ENCODE measurements at places on chromosomes 7 and 10.
A peak's percentile ranks its signal among the peaks of the same experiment; 100 is the strongest.

DNA sequence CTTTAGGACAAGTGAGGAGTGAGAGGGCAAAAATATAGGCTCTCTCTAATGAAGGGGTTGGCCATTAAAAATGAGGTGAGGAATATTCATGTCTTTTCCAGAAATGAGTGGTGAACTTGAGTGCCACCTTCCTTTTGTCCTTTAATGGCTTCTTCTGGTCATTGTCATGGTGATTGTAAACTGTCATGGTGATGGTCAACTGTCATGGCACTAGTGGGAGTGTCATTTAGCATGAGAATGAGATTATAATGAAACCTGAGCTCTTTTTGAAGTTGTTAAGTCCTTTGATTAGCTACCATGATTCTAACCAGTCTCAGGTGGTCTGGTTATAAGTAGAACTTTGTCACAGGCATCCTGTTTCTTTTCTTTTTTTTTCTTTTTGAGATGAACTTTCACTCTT, 524.4 kb downstream of the NEBL start:
- no peak for DNase-seq

DNA sequence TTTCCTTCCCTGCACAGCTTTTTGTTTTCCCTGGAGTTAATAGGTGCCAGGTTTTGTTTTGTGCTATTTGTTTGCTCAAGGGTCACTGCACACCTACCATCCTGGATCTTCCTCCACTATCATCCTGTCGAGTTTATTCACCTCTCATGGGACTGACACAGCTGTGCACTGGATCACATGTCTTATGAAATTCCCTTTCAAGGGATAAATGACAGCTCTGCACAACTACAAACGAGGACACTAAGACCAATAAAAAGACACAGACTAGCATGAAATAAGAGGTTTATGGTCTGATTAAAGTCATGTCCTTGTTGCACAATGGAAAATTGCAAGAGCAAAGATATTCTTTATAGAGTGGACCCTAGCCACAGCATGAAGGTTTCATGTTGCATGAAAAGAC, 76.7 kb upstream of the SFMBT2 start:
- DNase-seq: no peak

DNA sequence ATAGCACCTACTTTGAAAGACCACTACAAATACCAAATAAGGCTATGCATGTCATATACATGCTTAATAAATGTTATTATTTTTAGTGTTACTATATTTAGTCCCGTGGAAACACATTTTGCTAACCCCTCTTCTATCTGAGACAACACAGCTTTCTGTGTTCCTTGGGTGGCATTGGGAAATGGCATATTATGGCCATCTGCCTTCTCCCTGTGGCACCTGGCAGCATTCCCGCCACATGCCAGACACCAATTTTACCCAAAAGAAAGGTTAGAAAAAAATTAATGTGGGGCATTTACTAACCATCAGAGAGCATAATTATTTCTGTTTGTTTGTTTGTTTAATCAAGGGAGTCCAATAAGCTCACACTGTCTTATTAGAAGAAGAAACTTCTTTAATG, 168.6 kb upstream of the ETV1 start:
- DNase-seq: no peak

- no peak for DNase-seq
Measured at GRCh38 chr10:52558090-52558489, 214.5 kb downstream of the MBL2 start.

DNA sequence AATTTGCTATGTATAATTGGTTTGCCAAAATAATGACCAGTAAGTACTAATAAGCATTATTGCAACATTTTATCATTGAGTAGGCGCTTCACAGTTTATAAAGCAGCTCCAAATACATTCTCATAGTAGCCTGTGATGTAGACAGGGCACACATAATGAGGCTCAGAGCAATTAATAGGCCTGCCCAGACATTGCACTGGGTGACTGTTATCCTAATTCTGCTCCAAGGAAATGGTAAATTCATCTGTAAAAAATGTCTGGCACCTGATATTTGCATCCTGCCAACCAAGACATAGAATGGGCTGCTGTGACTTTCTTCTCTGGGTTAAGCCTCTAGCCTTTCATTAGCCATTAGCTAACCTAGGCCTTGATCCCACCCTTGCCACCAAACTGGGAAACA, 97.6 kb downstream of the SEM1 start:
- DNase-seq: no peak

DNA sequence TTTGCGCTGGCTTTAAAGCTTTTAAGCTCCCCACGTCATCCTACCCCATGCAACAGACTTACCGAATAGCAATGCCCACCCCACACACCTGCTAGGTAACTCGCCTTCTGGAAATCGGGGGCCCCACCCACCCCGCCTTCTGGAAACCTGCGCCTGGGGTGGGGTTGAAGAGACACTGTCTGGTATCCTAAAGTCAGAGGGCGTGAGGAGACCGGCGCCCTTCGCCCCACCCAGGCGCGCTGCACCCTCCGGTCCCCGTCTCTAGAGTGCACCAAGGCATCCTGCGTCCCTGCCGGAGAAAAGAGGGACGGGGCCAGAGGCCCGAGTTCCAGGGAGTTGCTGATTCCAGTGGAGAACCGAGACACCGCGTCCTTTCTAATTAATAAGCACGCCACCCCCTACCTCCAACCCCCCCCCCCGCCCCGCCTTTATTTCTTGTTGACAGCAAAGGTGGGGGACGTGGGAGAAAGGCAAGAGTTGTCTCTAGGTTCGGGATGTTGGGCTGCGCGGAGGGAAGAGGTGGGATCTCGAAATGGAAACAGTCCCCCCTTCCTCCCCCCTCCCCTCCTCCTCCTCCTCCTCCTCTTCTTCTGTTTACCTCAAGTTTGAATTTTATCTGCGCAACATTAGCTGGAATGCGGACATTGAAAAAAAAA, 220.9 kb upstream of the MKLN1 start:
- DNase-seq: peak; percentile 57

- DNase-seq: peak; percentile 58
Measured at GRCh38 chr7:96321031-96321657, 754 bp downstream of the SLC25A13 start.

GRCh38 chr7:38839851-38840250, 69.1 kb downstream of the VPS41 start:
- no peak for DNase-seq

DNA sequence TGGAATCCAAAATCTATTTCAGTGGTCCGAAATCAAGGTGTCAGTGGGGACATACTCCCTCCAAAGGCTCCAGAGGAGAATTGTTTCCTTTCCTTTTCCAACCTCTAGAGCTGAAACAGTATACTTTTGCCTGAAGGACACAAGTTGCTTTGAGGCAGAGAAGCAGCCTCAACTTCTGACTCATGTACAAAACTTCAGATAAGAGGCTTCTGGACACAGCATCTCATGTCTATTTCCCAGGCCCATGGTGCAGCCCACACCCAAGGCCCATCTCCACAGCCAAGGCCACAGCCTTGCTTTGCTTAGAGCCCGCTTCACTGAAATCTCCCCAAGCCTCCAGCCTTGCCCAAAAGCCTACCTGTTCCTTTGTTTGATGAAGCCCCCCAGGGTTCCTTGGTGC, 68.9 kb downstream of the ZNF467 start:
- DNase-seq: no peak

- DNase-seq: no peak
Measured at GRCh38 chr10:15237351-15237750, 68.9 kb upstream of the NMT2 start.

- DNase-seq: peak; percentile 89
Measured at GRCh38 chr10:30687698-30688213, 58.2 kb upstream of the LYZL2 start.

DNA sequence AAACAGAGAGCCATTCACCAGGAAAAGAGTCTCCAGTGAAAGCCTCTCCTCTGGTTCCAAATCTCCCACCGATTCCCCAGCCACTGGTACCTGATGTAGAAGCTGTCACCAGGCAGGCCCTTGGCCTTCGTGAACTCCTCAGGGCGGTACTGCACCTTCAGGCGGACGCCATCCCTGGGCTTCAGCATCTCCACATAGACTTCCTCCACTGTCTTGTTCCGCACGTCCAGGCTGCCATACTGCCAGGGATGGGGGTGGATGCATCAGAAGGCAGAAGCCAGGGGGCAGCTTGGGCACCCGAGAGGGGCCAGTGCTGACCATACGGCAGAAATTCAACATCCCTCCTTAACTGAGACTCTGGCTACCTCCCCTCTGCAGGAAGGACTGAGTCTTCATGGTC, 118.8 kb downstream of the DLG5 start:
- no peak for DNase-seq

DNA sequence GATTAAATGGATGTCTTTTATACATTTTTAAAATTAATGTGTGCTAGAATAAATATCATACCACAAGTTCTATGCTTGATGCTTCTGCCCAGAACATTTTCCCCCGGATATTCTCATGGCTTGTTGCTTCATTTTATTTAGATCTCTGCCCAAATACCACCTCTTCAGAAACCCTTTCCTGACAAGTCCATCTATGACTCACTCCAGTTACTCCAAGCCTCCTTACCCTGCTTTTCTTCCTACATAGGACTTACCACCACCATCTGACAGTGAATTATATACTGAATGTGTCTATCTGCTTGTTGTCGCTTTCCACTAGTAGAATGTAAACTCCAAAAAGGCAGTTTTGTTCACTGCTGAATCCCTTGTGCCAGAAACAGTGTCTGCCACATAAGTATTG, 19.1 kb upstream of the ERVW-1 start:
- DNase-seq: no peak

- DNase-seq: no peak
Measured at GRCh38 chr10:66277481-66277880, 648.4 kb upstream of the LRRTM3 start.

DNA sequence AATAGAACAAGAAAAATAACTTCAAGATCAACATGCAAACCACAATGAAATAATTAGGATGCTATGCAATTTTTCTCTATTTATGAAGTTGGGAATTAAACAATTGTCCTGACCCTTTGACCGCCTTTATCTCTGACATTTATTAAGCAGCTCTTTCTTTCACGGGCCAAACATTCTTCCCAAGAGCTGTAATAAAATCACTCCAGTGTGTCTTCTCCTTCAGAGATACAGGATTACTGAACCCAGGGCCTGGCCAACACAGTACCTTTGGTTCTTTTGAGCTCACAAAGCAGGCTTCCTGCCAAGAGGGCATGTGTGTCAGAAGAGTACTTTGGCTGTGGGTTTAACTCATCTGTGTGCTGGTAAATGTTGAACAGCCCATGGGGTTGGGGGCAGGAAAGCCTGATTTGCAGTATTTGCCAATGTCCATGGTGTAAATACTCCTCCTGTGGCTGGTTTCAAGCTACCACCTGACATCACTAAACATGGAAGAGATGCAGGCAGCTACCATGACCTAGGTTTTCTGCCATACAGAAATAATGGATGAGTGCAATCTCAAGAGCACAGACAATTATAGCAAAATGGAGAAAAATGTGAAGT, 121.7 kb downstream of the FANK1 start:
- no peak for DNase-seq

DNA sequence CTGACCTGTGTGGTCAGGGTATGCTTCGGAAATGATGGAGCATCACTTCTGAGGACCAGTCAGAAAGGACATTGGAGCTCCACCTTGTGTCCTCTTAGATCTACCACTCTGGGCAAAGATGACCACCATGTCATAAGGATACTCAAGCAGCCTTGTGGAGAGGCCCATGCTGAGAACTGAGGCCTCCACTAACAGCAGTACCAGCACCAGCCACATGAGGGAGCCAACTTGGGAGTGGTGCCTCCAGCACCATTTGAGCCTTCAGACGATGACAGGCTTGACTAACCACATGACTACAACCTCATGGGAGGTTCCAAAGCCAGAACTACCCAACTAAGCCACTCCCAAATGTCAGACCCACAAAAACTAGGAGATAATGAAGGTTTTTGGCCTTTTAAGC, 116.0 kb downstream of the NPTX2 start:
- peak; percentile 63 for DNase-seq

GRCh38 chr7:98619450-98620321, 2.6 kb downstream of the NPTX2 start:
- DNase-seq: no peak

- peak; percentile 48 for DNase-seq
Measured at GRCh38 chr10:27258838-27259812, 18.5 kb upstream of the ACBD5 start.

GRCh38 chr7:103605640-103606039, 159.6 kb upstream of the SLC26A5 start:
- no peak for DNase-seq

DNA sequence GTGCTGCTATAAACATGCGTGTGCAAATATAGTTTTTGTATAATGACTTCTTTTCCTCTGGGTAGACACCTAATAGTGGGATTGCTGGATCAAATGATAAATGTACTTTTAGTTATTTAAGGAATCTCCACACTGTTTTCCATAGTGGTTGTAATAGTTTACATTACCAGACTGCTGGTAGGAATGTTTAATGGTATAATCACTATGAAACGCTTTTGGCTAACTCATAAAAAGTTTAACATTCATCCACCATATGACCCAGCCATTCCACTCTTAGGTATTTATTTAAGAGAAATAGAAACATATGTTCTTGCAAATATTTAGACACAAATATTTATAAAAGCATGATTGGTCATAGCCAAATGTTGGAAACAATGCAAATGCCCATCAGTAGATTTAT, 32.1 kb upstream of the TFEC start:
- no peak for DNase-seq

- no peak for DNase-seq
Measured at GRCh38 chr10:95767884-95768556, 12.1 kb downstream of the ENTPD1 start.

GRCh38 chr10:10528563-10528910, 489.1 kb upstream of the CELF2 start:
- DNase-seq: no peak

DNA sequence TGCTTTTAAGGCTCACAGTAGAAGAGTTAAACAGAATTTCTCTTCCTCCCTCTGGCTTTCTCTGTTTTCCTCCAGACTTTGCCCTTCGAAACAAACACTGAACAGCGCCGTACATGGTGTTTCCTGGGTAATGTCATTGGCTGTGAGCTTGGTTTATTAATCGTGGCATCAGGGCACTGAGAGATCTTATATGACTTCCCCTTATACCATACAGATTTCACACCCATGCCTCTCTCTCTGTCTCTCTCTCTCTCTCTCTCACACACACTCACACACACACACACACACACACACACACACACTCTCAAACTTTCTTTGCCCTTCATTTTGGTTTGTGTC, 195.5 kb downstream of the CREB5 start:
- no peak for DNase-seq

- no peak for DNase-seq
Measured at GRCh38 chr10:677750-678661, 11.5 kb downstream of the DIP2C start.

DNA sequence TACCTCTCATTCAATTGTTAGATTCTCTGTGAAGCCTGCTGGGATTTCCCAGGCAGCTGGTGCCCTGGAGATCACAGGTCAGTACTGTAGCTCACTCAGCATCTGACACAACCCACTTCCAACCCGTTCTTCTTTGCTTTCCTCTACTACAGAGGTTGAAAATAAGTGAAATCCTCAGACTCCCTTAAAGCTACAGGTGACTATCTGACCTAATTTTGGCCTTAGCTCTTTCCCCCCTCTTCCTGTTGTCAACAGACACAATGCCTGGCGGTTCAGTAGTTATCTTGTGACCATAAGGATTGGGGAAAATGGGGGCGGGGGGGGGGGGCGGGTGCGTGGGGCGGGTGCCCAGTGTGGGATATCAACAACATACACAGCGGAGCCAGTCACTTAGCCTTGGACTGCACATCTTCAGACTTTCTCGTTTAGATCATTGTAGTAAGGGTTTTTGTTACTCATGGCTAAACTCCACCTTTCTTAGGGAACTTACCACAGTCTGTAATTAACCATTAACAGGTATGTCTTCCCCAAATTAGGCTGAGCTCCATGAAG, 37.8 kb downstream of the MTPN start:
- no peak for DNase-seq
